ENCODE measurements at places on chromosomes 3 and 15.

DNA sequence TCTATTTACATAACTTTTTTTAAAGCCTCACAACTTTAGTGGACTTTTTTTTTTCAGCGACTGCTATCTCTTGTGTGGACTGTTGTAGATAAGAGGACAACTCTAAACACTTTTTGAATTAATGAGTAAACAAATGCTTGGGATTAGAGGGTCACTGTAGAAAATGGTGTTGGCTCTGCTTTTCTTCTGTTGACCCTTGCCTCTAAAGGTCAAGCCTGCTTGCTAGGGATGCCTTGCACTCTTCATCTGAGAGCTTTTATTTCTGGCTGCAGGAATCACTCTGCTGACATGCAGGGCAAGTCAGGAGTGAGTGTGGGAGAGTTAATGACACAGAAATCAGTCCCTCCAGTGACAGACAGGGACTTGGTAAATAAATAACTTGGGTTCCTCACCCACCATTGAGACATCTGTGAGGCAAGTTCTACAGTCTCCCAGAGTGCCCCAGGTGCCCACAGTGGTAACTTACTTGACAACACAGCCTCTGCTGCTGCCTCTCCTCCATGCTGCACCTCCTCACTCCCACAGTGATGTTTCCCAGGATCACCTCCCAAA, 390.1 kb downstream of the IL20RB start:
- no peak for DNase-seq

DNA sequence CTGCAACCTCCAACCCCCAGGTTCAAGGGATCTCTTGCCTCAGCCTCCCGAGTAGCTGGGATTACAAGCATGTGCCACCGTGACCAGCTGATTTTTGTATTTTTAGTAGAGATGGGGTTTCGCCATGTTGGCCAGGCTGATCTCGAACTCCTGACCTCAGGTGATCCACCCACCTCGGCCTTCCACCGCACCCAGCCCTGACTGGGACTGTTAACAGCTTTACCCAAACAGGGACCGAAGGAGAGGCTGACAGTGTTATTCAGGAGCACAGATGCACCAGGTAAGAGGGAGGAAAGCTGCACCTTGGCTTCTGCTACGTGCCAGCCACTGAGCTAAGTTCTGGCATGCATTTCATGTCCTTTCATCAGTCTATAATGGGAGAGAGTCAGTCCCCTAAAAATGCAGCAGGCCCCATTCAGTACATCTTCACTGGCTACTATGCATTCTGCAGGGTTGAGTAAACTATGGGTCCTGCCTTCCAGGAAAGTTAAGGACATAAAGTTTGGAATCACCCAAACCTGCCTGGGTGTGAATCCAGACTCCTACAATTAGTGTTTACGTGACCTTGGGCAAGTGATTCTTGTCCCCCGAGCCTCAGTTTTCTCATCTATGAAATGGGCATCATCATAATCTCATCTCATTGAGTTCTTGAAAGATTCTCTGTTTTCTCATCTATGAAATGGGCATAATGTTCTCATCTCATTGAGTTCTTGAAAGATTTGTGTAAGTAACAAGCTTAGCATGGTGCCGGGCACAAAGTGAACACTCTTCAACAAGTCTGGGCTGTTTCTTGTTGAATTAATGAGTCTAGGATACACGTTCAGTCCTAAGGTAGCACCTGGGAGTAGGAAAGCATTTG, 82.2 kb downstream of the CPN2 start:
- no peak for DNase-seq

GRCh38 chr3:190865828-190866227, 3.3 kb upstream of the GMNC start:
- DNase-seq, result no peak

GRCh38 chr15:83833569-83833968, 179.6 kb downstream of the ADAMTSL3 start:
- DNase-seq, result no peak

- DNase-seq, result no peak
Observed at GRCh38 chr3:99934975-99935797, 117.5 kb downstream of the CMSS1 start.

GRCh38 chr15:69272139-69272538, 26.6 kb upstream of the PAQR5 start:
- no peak for DNase-seq

DNA sequence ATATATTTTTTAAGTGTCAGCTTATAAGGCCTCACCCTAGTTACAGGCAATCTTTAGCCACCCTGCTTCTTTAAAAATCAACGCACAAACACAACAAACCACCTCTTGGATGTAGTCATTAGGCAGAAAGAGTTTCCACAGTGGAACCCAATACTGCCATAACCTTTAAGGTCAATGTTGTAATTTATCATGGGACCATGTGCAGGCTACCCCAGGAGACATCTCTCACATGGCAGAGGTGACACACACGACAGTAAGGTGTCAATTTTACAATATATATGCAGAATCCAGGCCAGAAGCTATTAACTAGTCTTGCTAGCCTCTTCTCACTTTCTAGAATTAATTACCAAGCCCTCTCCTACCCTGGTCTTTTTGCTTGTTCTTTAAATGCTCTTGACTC, 336.5 kb downstream of the MAGI1 start:
- no peak for DNase-seq

GRCh38 chr3:87900061-87900460, 158.7 kb downstream of the CGGBP1 start:
- DNase-seq, result peak; percentile 4

GRCh38 chr3:109687626-109688025, 350.3 kb upstream of the DPPA4 start:
- DNase-seq, result no peak

DNA sequence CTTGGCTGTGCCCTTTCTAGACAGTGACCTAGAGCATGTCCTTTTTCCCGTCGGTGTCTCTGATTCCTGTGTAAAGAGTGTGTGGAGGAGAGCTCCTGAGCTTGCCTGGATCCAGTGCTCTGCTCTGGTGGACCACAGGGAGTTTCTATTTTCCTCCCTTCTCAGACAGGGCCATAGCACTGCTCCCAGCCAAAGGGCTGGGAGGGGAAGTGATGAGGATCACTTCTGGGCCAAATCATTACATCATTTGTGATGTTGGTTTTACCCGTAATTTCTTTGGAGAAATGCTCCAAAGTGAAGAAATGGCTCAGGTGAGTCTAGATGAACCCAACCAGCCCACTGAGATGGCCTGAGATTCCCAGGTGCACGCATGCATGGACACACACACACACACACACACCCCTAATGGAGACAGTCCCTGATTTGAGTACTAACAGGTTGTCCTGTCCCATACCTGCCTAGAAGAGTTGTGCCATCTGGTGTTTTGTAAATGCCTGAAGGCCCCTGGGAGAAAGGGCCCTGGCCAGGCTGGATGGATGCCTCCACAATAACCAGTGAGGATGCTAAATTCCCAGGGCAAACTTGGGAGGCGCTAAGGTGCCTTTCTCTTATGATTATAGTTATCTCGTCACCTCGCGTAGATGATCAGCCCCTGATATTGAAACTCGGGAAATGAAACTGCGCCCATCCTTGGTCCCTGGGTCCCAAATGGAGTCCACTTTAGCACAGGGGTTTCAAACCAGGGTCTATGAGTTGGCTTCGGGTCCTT, 86.9 kb downstream of the ASB7 start:
- DNase-seq, result no peak

DNA sequence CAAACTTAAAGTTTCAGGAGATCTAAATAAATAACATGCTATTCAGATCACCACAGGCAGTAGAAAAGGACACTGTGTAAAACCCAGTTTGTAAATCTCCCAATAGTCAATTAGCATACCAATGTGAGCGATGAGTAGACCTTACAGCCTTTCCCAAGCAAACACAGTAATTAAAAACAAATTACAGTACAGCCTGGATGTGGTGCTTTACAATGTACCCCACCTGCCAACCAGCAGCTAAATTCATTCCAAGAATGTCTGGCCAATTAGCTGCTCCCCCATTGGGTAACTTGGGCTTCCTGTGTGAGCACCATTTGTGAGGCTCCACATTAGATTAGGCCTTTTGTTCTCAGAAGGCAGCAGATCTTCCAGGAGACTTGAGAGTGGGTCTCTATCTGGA, 635.0 kb downstream of the TBL1XR1 start:
- DNase-seq, result no peak

- no peak for DNase-seq
Observed at GRCh38 chr15:29115093-29115991, 154.3 kb downstream of the NSMCE3 start.

- DNase-seq, result no peak
Observed at GRCh38 chr3:119085070-119085439, 50.4 kb upstream of the IGSF11 start.

GRCh38 chr3:72549761-72550581, 298.3 kb downstream of the SHQ1 start:
- DNase-seq, result peak; percentile 33

- DNase-seq, result no peak
Observed at GRCh38 chr15:84812842-84813241, 4.3 kb upstream of the ALPK3 start.

- no peak for DNase-seq
Observed at GRCh38 chr3:122857019-122857418, 62.1 kb downstream of the SLC49A4 start.

- no peak for DNase-seq
Observed at GRCh38 chr3:193641440-193641775, 48.4 kb downstream of the OPA1 start.

DNA sequence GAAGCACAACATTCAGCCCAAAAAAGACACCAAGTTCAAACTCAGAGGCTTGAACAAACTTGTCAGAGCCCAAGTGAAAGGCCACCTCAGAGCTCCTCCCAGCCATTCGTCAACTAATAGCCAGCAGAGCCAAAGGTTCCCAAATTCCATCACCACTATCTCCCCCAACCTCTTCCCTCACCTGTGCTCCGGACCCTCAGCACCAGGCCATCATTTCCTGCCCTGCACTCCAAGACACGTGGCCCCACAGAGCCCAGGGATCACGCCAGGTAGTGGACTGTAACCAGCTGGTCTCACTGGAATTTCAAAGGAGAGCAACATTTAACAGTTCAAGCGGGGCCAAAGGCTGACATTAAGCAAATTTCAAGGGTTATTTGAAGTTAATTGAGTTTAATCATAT, 245.2 kb upstream of the IGF1R start:
- no peak for DNase-seq

GRCh38 chr3:126872701-126873342, 110.1 kb upstream of the PLXNA1 start:
- DNase-seq, result no peak

DNA sequence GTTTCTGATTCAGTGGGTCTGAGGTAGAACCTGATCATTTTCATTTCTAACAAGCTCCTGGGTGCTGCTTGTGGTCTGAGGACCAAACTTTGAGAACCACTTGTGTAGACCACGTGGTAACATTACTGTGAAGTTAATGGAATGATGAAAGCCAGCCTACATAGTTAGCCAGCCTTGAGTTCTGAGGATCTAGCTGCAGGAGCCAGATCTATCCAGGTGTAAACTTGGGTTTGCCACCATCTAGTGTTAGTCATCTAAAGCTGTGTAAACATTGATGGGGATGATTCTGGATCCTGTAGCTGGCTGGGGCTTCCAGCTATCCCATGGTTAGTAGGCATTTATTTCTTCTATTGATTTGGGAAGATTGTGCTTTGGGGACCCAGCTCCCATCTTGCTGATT, 170.0 kb downstream of the TMEM108 start:
- no peak for DNase-seq

DNA sequence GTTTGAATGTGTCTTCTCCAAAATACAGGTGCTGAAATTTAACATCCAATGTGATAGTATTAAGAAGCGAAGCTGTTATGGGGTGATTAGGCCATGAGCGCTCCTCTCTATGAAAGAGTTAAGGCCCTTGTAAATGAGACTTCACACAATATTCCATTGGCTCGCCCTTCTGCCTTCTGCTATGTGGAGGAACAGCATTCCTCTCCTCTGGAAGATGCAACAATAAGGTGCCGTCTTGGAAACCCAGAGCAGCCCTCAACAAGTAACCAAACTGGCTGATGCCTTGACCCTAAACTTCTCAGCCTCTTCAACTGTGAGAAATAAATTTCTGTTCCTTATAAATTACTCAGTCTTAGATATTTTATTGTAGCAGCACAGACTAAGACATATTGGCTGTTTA, 874.6 kb downstream of the ROBO1 start:
- no peak for DNase-seq

GRCh38 chr3:53238051-53238850, 17.6 kb downstream of the TKT start:
- no peak for DNase-seq

GRCh38 chr3:6262010-6262409, 598.9 kb upstream of the GRM7 start:
- DNase-seq, result no peak

DNA sequence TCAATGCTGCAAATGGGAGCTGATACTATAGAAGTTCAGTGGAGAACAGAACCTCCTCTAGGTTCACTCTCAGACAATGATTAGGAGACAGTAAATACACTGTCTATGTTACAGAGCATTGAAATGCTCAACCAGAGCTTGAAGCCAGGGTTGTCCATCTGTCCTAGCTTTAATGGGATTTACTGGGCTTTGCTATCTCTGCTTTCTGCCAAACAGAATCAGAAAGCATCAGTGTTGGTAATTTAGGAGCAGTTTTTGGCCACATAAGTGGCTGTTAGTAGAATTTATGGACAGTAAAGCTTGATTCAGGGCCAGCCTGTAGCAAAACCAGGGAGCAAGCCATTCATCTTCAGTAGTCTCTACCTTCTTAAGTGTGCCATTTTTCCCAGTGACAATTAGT, 396.3 kb downstream of the LSAMP start:
- no peak for DNase-seq

- no peak for DNase-seq
Observed at GRCh38 chr3:134251731-134252391, 1.2 kb upstream of the RYK start.

DNA sequence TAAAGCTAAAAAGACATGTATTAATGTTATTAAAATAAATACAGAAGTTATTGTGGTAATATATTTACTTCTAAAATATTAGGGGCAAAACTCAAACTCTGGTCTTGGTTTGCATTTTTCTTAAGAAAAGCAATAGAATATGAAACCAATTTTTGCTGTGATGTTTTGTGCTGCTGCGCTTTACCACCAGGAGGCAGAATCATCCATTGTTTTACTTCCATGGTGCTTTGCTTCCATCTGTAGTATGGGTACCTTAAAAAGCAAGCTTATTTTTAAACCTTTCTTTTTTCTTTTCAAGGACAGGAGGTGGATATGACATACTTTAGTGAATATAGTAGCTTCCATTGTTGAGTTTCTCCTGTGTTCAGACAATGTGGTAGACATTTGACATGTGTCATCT, 46.6 kb upstream of the MRPL3 start:
- peak; percentile 14 for DNase-seq

- DNase-seq, result no peak
Observed at GRCh38 chr3:73497646-73498406, 126.9 kb downstream of the PDZRN3 start.

- DNase-seq, result no peak
Observed at GRCh38 chr15:61049934-61050333, 179.2 kb downstream of the RORA start.

- DNase-seq, result no peak
Observed at GRCh38 chr15:95401587-95401986, 928.9 kb upstream of the NR2F2 start.

GRCh38 chr15:35444557-35445204, 101.3 kb downstream of the DPH6 start:
- DNase-seq, result peak; percentile 47
